ENCODE measurements at places on chromosomes 13 and 19.

- peak; percentile 68 for DNase-seq
Measured at GRCh38 chr19:6362351-6362801, 1.0 kb downstream of the CLPP start.

DNA sequence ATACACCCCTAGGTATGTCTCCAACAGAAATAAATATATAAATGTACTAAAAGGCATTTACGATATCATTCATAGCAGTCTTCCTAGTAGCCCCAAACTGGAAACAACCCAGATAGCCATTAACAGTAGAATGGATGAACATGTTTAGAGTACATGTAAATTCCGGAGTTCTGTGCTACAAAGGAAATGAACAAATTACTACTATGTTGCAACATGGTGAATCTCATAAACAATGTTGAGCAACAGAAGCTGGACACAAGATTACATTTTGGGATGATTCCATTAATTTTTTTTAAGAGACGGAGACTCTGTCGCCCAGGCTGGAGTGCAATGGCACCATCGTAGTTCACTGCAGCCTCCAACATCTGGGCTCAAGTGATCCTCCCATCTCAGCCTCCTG is 5.9 kb upstream of the SLC7A10 start:
- no peak for DNase-seq

GRCh38 chr13:72430923-72431322 is 296.5 kb downstream of the MZT1 start:
- no peak for DNase-seq

- DNase-seq, result no peak
Measured at GRCh38 chr13:47303626-47304025, 406.8 kb upstream of the HTR2A start.

DNA sequence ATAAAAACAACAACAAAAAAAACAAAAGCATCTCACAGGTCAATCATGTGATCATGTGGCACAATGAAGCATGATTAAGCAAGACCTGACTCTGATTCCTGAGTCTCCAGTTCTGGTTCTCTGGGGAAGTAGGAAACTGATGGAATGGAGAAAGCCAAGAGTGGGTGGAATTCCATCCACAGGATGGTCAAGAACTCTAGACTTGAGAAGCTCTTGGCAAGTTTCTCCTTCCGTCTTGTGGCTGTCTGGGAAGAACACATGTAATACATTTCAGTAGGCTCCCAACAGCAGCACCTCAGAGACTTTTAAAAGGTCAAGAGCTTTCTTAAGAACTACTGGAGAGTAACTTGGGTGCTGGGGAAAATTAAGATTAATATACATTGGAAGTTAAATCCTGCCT is 78.6 kb upstream of the TSHZ3 start:
- DNase-seq, result no peak

DNA sequence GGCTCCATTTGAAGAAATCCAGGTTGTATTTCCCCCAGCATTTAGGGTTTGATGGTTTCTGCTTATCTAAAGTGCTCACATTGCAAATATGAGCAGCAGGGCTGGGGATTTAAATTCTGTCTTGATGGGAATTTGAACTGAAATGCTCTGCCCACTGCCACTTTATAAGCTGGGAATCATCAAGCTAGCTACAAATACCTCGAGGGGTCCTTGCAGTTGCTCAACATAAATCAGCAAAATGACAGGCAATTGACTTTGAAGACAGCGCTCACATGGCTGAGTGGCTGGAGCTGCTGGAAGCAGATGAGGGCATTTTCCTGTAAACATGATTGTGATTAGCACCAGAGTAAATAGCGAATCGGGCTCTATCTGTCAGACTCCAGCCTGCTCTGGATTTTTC is 39.4 kb upstream of the MEDAG start:
- DNase-seq, result no peak

GRCh38 chr13:54445453-54445852 is 1416.8 kb downstream of the OLFM4 start:
- DNase-seq, result no peak

GRCh38 chr13:30181888-30182651 is 125.3 kb downstream of the KATNAL1 start:
- no peak for DNase-seq

DNA sequence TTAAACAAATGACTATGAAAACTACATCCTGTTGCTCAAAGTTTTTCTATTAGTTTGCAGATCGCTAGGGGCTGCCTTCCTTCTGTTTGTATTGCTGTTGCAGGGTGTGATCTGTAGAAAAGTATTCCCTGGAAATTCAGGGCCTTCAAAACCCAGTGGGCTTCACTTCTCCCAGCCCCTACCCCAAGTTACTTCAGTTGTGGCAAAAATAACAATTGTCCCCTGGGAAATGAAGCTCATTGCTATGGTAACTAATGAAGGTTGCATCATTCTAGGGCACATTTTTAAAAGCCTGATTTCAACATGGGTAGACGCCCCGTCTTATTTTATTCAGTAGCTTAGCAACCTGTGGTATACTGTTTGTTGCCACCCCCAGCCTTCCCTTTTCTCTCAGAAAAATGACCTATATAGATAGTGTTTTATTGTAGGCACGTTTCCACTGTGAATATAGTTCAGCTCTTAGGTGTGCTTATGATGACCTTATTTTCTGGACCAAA is 60.9 kb downstream of the WDFY2 start:
- peak; percentile 32 for DNase-seq

GRCh38 chr19:58150328-58150921 is at the start of gene ZNF329:
TSS of gene ZNF329 (minus strand) at chr19:58150789. CDS start at chr19:58129503, 21,286 bp downstream.
- DNase-seq, result peak; percentile 88

- no peak for DNase-seq
Measured at GRCh38 chr19:7386308-7386707, 37.6 kb downstream of the ARHGEF18 start.

DNA sequence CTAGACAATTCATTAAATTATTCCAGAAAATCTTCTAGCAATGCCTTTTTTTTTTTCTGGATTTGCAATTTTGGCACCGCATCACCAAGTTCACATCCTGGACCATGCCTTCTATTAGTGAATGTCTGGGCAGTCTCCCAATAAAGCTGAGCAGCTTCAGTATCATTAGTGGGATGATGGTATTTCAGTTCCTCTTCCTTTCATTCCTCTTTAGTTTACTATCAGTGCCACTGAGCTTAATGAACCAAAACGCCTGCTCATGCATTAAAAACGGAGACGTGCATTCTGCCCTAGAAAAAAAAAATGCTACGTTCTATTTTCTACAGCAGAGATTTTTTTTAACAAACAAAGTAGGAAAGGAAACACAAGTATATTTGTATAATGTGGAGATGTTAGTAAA is 343.0 kb downstream of the PCDH9 start:
- no peak for DNase-seq

DNA sequence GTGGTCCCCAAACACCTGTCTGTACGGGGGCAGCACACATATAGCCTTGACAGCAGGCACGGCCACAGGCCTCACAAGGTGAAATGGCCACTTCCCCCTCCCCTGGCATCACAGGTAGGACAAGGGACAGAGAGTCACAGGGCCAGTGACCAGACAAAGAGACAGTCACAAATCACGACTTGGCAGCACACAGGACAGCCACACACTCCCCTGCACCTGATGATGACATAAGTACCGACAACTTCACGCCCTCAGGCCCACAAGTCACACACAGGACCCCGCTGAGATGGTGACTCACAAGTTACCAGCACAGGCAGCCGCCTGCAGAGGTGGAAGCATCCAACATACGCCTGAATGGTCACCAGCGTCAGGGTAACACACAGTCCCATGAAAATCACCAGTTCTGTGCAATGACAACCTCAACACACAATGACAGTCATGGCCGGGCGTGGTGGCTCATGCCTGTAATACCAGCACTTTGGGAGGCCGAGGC is 16.5 kb downstream of the TYK2 start:
- DNase-seq, result no peak

DNA sequence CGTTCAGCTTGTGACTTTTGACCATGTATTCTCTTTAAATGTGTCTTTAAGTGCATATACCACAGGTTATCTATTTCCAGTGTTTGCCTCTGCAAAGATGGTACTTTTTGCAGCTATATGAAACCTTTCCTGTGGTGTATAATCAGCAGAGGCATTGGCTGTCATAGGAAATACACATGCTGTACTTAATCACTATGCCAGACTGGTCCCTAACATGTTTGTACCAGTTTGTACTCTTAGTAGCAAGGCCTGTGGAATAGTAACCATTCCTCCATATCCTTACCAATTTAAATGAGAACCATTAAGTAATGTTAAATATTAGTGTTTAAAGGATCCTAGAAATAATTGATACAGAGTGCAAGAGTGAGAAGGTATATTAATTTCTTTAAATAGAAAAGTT is 69.8 kb downstream of the CDK8 start:
- DNase-seq, result no peak

DNA sequence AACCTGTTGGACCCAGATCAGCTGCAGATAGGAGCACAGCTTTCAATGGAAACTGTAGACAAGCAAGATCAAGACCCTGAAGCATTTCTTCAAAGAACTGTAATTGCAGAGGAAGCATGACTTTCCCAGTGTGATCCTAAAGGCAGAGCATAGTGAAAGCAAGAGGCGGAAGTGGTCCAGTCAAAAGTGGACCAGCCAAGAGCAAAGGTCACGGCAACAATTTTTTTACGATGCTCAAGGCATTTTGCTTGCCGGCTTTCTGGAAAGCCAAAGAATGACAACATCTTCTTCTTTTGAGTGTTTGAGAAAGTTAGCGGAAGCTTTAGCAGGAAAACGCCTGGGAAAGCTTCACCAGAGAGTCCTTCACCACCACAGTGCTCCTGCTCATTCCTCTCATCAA is 111.6 kb downstream of the RNF17 start:
- no peak for DNase-seq

GRCh38 chr13:50650592-50651504 is 192.6 kb downstream of the DLEU7 start:
- DNase-seq, result no peak

DNA sequence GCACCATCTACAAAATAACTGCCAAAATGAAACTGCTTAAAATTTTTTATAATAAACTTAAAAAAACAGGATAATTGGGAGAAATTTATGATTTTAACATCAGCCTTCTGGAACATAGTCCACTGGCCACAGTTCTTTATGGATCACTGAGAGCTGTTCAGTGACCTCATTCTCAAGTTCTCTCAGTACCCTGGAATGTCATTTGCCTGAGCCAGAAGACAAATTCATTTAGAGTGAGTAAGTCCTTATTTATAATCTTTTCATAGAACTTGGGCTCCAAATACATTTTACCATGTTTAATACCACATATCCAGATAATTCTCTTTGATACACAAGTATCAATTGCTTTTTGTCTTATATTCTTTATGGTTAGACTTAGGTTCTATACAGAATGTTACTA is 87.6 kb downstream of the CAB39L start:
- DNase-seq, result no peak

- DNase-seq, result no peak
Measured at GRCh38 chr19:7067716-7068115, 1.8 kb upstream of the ZNF557 start.

DNA sequence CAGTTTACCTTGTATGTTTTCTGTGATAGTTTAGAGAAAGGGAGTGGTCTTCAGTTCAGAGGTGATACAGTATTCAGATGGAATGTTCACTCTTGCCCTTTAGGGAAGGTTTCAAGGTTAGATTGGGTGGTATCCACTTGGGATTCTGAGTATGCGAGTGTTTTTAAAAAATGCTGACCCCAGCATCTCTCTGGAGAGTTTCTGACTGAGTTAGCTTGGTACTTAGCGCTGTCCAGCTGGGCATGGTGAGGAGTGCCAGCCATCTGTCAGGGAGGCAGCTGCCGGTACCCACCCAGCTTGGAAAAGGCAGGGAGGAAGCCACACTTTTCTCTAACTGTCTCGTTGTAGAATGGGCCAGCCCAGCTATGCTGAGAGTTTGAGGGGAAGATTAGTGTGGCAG is 63.3 kb downstream of the ARHGEF7 start:
- no peak for DNase-seq

- no peak for DNase-seq
Measured at GRCh38 chr13:21898945-21899344, 228.1 kb downstream of the FGF9 start.

- DNase-seq, result no peak
Measured at GRCh38 chr13:79427883-79428282, 21.8 kb upstream of the RBM26 start.

DNA sequence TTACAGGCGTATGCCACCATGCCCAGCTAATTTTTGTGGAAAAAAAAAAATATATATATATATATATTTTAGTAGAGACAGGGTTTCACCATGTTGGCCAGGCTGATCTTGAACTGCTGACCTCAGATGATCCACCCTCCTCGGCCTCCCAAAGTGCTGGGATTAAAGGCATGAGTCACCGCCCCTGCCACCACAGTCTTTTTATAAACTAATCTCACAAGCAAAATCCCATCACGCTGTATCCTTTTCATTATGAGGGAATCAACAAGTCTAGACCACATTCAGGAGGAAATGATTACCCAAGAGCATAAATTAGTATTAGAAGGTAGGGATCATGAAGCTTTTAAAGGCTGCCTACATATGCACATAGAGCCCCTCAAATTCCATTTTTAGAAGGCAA is 210.6 kb upstream of the NBEA start:
- DNase-seq, result no peak

GRCh38 chr19:42401365-42402303 is 11.5 kb upstream of the CNFN start:
- DNase-seq, result peak; percentile 69

- DNase-seq, result no peak
Measured at GRCh38 chr13:80823472-80823871, 482.5 kb upstream of the SPRY2 start.

- DNase-seq, result peak; percentile 33
Measured at GRCh38 chr19:3095441-3096191, 1.5 kb downstream of the GNA11 start.

DNA sequence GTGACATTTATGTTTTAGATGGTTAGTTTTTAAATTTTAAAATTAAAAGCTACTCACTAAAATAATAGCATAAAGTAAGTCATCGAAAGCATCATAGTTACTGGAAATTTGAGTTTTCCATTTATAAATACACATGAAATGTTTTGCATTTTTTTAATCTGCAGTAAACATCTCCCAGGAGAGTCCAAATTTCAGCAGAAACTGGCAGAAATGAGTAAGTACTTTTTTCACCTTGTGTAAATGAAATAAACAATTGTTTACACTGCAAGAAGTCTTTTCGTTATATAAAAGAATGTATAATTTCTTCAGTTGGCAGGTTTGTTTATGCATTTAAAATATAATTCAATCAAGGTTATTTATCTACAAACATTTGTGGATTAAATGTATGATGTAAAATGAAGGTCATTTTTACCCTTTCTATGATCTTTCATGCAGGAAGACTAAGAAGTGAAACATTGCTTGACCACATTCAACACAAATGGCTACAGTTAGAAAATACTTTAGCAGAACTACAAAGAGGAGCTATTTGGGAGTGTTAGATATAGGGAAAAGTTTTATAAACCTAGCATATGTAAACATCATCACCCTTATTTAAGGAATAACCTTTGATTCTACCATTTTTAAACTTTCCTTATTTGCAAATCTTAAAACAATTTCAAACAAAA is 55.6 kb downstream of the RCBTB2 start:
- DNase-seq, result no peak

- DNase-seq, result no peak
Measured at GRCh38 chr19:7194566-7194965, 99.6 kb downstream of the INSR start.

GRCh38 chr19:7869910-7870511 is 4.2 kb downstream of the PRR36 start:
- peak; percentile 56 for DNase-seq

- no peak for DNase-seq
Measured at GRCh38 chr13:103030776-103031175, 35.4 kb downstream of the SLC10A2 start.

- no peak for DNase-seq
Measured at GRCh38 chr19:14528419-14529253, 758 bp upstream of the TECR start.

Measured in activated CD4-positive, alpha-beta T cell treated with anti-CD3 and anti-CD28 coated beads, Interleukin-2, amount 10 ng/mL, durations not matched to agents 7 days and 5 days (primary cell).